ENCODE measurements at places on chromosomes 3 and 15.
A peak's percentile ranks its signal among the peaks of the same experiment; 100 is the strongest.

GRCh38 chr15:57635300-57635909, 43.7 kb downstream of the MYZAP start:
- no peak for DNase-seq

- DNase-seq: peak; percentile 28
Measured at GRCh38 chr3:36591959-36592358, 172.4 kb downstream of the DCLK3 start.

GRCh38 chr3:125143982-125144652, 68.4 kb downstream of the SLC12A8 start:
- no peak for DNase-seq

DNA sequence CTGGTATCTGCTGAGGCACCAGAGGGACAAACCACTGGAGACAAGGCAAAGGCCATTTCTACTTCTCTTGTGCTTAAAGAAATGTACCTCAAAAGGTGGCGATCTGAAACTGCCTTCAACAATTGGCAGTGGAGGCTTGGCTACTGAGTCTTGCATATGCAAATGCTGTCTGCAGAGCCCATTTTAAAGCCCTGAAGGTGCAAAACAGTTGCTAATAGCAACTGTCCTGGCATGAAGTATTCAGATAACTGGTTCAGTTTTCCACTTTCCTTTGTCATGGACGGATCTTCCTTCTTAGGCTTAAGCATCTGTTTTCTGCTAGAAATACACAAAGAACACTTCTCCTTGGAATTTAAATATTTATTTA, 71.4 kb upstream of the PSMD6 start:
- DNase-seq: no peak

- DNase-seq: no peak
Measured at GRCh38 chr15:70354346-70354905, 256.7 kb upstream of the TLE3 start.

DNA sequence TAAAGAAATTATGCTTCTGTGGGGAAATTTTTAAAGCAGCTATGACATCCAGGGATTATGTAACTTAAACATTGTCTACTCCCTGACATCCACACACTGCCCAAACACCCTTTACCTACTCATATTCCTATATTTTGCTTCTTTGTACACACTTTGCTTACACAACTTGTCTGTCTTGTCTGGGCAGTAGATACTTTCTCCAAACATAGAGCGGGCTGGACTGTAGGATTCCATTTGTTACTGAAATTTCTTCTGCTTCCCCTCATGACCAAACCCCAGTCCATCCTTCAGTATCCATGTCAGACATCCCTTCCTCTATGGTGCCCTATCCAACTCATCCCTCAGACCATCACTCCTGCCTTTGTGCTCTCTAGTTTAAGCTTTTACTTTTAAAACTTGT, 19.9 kb downstream of the NCEH1 start:
- DNase-seq: no peak

- DNase-seq: peak; percentile 53
Measured at GRCh38 chr3:152319831-152320617, 51.3 kb downstream of the MBNL1 start.

- no peak for DNase-seq
Measured at GRCh38 chr15:25982736-25983135, 119.6 kb upstream of the ATP10A start.

GRCh38 chr15:52326756-52327155, 31.2 kb upstream of the MYO5C start:
- no peak for DNase-seq

DNA sequence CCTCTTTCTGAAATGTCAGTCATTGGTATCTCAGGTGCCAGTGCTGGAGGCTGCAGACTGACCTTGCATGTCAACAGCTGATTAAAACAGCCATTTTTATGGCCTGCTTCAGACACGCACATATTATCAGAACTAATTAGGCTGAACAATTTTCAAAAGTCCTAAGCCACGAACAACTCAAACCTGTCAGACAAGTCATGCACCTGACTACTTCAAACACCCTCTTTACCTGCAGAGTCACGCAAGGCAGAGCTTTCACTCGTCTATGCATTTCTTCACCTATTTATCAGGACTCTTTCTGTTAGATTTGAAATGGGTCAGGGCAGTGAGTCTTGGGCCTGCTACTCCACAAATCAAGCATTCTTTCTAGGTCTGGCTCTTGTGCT, 26.7 kb downstream of the CLK3 start:
- no peak for DNase-seq

GRCh38 chr3:123687286-123687685, 102.4 kb upstream of the HACD2 start:
- no peak for DNase-seq

DNA sequence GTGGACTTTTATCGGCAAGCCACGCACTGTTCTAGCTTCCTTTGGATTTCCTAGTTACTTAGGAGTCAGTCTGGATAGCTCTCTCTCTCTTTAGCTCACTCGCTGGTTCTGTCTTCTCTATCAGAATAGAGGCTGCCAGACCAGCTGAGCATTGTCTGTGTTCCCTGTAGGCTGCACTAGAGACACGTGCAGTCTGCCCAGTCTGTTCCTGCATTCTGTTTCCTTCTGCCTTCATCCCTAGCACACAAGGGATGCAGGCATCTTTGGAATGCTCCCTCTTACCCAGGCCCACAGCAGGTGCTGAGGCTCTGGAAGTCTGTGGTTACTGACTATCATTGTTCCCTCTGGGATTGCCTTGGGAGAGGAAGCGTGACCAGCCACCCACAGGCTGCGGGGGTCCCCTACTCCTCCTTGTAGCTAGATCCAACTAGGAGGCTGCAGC, 322.8 kb downstream of the ZNF621 start:
- peak; percentile 42 for DNase-seq

GRCh38 chr3:190116551-190117067, 4.1 kb downstream of the P3H2 start:
- peak; percentile 81 for DNase-seq

GRCh38 chr15:89121414-89121813, 33.2 kb downstream of the ABHD2 start:
- DNase-seq: no peak

GRCh38 chr3:171548917-171549316, 88.7 kb upstream of the TNIK start:
- no peak for DNase-seq

- no peak for DNase-seq
Measured at GRCh38 chr3:22732641-22733040, 470.5 kb upstream of the UBE2E2 start.

- DNase-seq: peak; percentile 52
Measured at GRCh38 chr3:50254577-50255250, 14.2 kb upstream of the SEMA3B start.

- DNase-seq: no peak
Measured at GRCh38 chr3:130084436-130084980, 2.9 kb downstream of the ALG1L2 start.

- DNase-seq: no peak
Measured at GRCh38 chr15:90529011-90529370, 732 bp upstream of the CRTC3 start.

GRCh38 chr15:63083044-63083443, 38.6 kb upstream of the LACTB start:
- DNase-seq: no peak

- no peak for DNase-seq
Measured at GRCh38 chr3:45679805-45680204, 9.4 kb upstream of the SACM1L start.

Measured in brain microvascular endothelial cell (primary cell).